ENCODE measurements at places on chromosomes 3 and 15. TPM values are rescaled to one million over a fixed set of nuclear protein-coding genes. Genes with fewer than 3 reads are reported as not detected.

ERC2 gene
- total RNA-seq: 3.4 TPM

LRRC2 gene
- total RNA-seq: 13.0 TPM

SLC22A14 gene
- total RNA-seq: not detected

SENP7 gene
- 57.4 TPM for total RNA-seq

CHRNA3 gene
- 0.82 TPM for total RNA-seq

RETNLB gene
- not detected for total RNA-seq

LYSMD2 gene
- 4.7 TPM for total RNA-seq

DNA sequence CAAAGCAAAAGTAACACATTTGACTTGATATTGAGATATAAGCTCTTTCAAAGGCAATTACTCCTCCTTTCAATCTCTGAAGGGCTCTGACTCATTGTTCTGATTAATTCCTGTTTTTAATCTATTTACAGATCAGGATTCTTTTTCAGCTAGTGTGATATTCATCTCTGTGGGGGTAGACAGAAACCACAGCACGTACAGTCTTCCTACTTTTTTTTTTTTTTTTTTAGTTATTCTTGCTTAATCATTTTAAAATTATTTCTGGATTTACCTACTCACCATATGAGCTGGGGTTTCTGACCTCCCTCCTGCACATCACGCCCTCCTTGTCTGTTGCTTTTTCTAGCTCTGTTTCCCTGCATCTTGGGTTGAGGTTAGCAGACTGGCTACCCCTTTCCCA, 1.4 kb downstream of the CNTN3 start:
- no peak for DNase-seq

- no peak for DNase-seq
Observed at GRCh38 chr3:127622772-127623576, 6.0 kb upstream of the PODXL2 start.

- peak; percentile 14 for DNase-seq
Observed at GRCh38 chr15:64044300-64045100, 1.8 kb downstream of the DAPK2 start.

GRCh38 chr3:14740983-14741382, 66.0 kb downstream of the C3orf20 start:
- no peak for DNase-seq

- DNase-seq: no peak
Observed at GRCh38 chr3:196232154-196232881, 16.0 kb downstream of the SLC51A start.

- no peak for DNase-seq
Observed at GRCh38 chr15:74131628-74132413, 1.4 kb downstream of the ISLR2 start.

DNA sequence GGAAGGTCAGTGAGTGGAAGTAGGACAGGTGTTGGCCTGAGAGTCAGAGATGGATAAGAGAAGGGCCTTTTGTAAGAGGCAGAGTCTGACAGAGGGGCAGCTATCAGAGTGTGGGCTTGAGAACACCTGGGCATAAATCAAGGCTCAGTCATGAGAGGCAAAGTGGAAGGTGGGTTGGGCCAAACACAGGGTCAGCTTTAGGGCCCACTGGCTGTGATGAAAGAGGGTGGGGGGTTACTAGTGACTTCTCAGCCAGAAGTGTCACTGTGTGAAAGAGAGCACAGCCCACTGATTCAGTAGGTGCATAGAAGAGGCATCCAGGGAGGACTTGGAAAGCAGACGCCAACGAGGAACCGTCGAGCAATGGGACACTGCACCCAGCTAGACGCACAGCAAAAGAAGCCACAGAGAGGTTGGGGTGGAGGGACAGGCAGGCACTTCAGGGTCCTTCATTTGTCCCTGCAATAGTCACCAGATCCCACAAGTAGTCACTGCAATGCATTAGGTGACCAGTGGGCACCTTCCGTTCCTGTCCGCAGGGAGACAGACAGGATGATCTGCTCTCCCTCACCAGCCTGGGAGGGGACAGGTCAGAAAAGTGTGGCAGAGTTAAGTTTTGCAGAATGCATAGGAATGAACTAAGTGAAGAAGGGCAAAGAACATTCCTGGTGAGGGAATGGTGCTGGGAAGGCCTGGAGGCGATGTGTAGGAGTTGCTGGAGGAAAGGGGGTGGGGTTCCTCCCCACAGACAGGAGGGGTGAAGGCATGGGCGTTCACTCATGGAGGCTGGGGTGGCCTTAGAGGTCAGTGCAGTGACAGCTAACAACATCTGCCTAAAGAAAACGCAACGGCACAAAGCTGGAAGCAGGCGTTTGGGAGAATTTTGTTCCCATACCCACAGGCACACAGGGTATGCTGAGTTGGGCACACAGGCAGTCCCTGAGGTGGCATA, 36.3 kb downstream of the MESD start:
- no peak for DNase-seq

DNA sequence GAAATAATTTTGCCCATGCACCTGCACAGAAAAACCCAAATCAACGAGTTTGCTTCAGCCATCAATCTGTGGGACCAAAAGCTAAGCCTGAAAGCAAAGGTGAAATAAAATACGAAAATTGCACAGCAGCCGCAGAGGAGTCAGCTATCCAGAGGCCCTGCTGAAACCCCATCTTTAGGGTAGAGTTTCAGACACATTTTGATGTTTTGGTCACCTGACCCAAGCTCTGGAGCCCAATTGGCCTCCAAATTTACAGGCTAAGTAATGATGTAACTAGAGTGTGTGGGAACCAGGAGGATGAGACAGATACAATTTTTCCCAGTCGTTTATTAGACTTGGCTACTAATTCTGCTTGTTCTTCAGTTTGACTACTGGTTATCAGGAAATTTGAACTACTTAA, 308.6 kb upstream of the ATP11B start:
- DNase-seq: no peak

- DNase-seq: peak; percentile 9
Observed at GRCh38 chr3:151171145-151171757, 31.8 kb downstream of the GPR171 start.

DNA sequence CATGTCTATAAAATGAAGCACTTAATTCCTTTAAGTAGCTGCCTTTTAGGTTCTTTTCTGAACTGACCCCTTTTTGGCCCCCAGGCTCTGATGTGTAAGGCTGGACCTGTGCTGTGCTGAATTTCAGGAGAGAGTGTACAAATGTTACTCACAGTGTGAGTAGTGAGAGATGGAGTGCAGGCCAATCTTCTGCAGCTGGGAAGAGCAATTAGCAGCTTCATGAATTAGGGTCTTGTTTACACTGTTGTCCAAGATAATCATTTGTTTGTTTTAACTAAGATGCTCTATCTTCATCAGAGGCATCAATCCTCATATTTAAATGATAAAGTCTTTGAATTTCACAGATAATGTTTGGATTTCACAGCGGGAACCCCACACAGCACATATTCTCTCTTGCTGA, 19.4 kb downstream of the ARPP21 start:
- no peak for DNase-seq

DNA sequence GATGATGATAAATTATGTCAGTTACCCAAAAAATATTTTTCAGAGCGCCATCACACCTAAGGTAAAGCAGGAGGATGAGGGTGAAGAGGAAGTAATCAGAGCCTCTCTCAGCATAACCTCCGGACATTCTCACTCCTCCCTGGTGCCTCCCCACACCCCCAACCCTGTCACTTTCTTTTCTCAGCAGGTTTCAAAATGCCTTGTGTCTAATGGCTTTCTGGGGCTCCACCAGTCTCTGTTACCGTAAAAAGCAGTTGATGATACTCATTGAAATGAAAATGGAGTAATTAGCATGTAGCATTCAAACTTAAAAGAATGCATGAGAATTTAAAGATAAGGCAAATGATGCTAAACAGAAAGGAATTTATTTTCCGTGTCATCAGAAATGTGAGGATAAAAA, 180.0 kb downstream of the ERC2 start:
- DNase-seq: no peak

- no peak for DNase-seq
Observed at GRCh38 chr15:37014137-37014536, 86.2 kb downstream of the MEIS2 start.

GRCh38 chr3:35439663-35440062, 199.7 kb upstream of the ARPP21 start:
- DNase-seq: no peak

GRCh38 chr3:190131329-190131728, 10.6 kb upstream of the P3H2 start:
- DNase-seq: no peak

Measured in tongue (tissue), 3 donors.